ENCODE measurements at places on chromosomes 5 and 9.

GRCh38 chr5:44862808-44863207 is 54.1 kb downstream of the MRPS30 start:
- DNase-seq, result no peak

DNA sequence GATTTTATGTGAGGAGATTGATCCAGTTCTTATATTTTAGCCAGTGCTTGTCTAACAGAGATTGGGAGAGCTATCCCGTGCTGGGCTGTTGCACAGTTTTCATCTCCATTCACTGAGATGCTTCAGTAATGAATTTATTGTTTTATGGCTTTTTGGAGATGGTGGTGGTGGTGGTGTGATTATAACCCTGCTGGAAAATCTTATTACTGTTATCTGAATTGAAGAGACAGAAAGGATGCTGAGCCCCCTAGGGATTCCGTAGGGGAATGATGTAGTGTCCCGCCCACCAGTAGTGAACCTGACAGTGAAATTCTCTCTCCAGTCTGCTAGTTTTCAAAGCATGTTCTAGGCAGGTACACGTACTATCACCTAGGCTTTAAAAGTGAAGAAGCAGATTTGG is 1.9 kb downstream of the RAI14 start:
- DNase-seq, result peak; percentile 52

- DNase-seq, result peak; percentile 77
Measured at GRCh38 chr9:23769307-23769935, 56.6 kb downstream of the ELAVL2 start.

- DNase-seq, result no peak
Measured at GRCh38 chr9:1070692-1071091, 20.5 kb downstream of the DMRT2 start.

- no peak for DNase-seq
Measured at GRCh38 chr9:27441741-27442070, 82.4 kb upstream of the IFNK start.

DNA sequence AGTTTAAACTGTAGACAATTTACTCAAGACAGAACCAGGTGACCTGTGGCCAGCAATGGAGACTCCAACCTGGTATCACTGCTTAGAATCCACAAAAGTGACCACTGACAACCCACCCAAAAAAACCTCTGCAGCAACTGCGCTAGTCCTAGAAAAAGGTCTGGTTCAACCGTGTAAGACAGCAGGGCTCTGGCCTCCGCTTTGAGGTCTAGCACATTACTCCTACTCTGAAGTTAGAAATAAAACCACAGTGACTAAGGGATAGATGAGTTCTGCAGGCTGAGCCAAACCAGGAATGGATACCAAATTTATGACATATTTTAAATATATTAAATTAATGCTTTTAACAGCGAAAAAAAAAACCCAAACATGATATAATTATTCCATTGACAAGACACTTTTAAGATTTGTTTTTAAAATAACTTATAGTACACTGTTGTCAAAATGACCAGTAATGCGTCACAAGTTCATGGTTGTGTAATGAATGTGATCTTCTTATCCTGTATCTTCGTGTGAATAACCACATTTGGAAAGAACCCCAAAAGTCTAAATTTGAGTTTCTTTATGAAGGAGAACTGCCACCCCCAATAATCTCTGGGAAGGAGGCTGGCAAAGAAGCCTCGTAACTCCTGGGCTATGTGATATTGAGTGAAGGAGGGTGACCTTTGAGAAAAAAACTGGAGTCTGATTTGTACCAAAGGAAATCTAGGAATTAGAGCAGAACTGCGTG is 101.9 kb upstream of the SLC44A1 start:
- peak; percentile 49 for DNase-seq

- no peak for DNase-seq
Measured at GRCh38 chr9:116800074-116800473, 113.0 kb downstream of the TRIM32 start.

GRCh38 chr9:116632990-116633838 is 53.9 kb upstream of the TRIM32 start:
- peak; percentile 58 for DNase-seq

DNA sequence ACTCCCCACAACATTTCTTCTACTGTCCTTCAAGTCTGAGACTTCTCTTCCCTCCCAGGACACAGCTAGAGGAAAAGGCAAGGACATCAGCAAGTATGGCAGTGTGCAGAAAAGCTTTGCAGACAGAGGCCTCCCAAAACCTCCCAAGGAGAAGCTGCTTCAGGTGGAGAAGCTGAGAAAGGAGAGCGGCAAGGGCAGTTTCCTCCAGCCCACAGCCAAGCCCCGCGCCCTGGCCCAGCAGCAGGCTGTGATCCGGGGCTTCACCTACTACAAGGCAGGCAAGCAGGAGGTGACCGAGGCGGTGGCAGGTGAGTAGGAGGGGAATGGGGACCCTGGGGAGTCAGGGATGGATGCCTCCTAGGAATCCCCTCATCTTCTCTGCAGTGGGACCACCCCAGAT is 24.4 kb downstream of the OLFML2A start:
- DNase-seq, result no peak

GRCh38 chr9:76893395-76893932 is 12.4 kb downstream of the PRUNE2 start:
- no peak for DNase-seq

DNA sequence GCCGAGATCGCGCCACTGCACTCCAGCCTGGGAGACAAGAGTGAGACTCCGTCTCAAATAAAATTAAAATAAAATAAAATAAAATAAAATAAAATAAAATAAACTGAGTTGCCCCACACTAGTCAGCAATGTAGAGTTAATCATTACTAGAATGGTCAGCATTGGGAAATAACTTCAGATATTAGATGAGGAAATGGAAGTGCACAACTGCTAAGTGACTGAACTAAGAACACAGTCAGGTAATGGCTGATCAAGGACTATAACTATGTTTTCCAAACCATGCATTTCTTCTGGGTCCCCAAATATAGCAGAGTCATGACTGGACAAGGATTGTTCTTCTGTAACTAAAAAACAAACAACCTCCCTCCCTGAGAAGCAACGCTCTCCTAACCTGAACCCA is 17.1 kb downstream of the OTP start:
- DNase-seq, result no peak

GRCh38 chr5:141742866-141743851 is 61.1 kb upstream of the ARAP3 start:
- DNase-seq, result peak; percentile 38

DNA sequence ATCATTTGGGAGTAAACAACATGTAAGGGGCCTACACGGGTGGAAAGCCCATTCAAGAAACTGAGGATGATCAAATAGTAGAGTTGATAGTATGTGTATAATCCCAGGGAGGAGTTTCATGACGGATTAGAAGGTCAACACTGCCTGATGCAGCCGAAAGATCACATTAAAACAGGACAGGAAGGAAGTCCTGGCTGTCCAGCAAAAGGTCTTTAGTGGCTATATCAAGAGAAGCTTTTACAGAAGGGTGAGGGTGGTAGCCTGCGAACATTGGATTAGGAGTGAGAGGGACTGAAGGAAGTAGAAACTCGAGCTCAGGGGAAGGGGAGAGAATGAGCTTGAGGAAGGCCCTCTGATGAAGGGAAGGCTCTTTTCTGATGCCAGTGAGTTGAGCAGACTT is 36.0 kb downstream of the DOCK8 start:
- DNase-seq, result no peak

- no peak for DNase-seq
Measured at GRCh38 chr9:128124451-128124850, 3.1 kb downstream of the PTGES2 start.

GRCh38 chr9:95634536-95634935 is 117.8 kb upstream of the PTCH1 start:
- peak; percentile 43 for DNase-seq

- no peak for DNase-seq
Measured at GRCh38 chr9:2962471-2963172, 118.7 kb upstream of the PUM3 start.

GRCh38 chr5:108543486-108543885 is 161.6 kb upstream of the FBXL17 start:
- DNase-seq, result no peak

DNA sequence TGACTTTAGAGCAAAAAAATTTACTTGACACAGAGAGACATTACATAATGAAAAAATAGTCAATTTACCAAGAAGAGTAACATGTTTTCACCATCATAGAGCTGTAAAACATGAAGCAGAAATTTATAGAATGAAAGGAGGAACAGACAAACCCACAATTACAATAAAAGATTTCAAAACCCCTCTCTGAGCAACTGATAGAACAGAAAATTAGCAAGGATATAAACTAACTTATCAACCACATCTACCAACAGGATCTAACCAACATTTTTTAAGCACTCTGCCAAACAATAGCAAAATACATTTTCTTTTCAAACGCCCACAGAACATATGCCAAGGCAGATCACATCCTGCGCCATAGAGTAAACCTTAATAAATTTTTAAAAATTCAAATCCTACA is 17.9 kb downstream of the SLCO4C1 start:
- DNase-seq, result no peak

- DNase-seq, result peak; percentile 74
Measured at GRCh38 chr5:75236322-75237316, at the start of gene ANKRD31. TSS of gene ANKRD31 (minus strand) at chr5:75236878. CDS start at chr5:75236686, 192 bp downstream.

DNA sequence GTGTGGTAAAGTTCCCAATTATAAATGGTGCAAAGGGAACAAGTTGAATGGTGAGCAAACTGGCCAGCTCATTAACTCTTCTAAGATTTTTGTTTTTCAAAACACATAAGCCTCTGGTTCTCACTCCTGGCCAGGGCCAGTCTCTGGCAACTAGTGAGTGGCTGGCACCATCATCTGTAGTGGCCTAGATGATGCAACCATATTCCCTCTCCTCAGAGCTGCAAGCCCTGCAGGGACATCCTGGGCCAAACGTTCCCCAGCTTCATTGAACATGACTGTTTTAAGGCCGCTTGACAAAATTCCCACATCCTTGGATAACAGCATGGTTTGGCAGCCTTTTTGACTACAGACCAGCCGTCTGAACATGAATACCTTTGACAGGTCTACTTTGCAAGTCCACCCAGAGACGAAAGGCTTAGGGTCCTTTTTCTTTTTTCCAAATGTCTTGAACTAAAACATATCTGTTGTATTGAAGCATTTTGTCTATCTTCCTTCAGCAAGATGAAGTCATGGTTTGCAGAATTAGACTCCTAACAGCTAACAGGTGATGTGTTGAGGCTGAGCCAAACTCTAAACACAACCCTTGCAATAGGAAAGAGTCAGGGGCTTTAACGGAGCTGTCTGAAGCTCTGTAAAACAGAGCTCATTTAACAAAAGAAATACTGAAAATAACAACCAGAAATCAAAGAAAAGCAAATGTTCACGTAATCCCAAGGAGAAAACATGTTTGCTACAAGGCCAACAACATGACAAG is 23.8 kb downstream of the MACROH2A1 start:
- DNase-seq, result no peak

DNA sequence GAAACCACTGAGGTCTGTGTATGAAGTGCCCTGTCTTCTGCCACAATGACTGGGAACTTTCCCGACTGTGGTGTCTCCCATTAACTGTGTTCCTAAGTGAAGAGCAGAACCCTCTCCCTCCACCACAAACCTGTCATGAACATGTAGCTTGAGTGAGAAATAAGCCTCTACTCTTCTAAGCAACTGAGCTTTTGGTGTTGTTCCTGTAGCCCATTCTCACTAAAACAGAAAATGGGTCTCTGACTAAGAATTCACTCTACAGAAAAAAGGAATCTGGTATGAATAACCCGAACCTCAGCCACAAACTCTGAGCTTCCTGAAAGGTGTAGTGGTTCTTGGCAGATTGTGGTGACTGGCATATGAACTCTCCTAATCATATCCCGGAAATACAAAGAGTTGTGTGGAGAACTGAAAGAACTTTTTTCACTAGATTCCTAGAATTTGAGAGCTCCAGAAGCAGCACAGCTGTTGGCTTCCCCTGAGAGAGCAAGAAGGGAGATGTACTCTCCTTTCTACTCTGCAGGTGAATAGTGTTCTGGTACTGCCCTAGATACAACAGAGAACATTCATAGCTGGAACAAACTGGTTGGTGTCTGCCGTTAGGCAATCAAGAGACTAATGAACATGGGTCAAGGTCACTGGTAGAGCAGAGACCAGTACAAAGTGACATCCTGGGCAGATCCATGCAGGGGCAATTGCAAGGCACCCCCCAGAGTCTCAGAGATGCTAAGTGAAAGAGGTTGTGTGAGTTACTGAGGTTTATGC is 283.8 kb downstream of the PDE4D start:
- DNase-seq, result no peak

GRCh38 chr5:175508896-175509295 is 30.5 kb downstream of the SFXN1 start:
- DNase-seq, result no peak

GRCh38 chr5:158845941-158846340 is 253.8 kb downstream of the EBF1 start:
- DNase-seq, result no peak

GRCh38 chr5:35317586-35317985 is 87.3 kb upstream of the PRLR start:
- DNase-seq, result no peak
